CD4-positive, alpha-beta T cell (primary cell): ENCODE measurements at places on chromosomes 1 and 21. TPM values are rescaled to one million over a fixed set of nuclear protein-coding genes. Genes with fewer than 3 reads are reported as not detected.
A peak's percentile ranks its signal among the peaks of the same experiment; 100 is the strongest.

Gene AXDND1
- total RNA-seq, result 1.1 TPM

GRCh38 chr1:119086830-119087229 is 53.6 kb downstream of the WARS2 start:
- DNase-seq, result no peak

Gene DENND2C
- total RNA-seq, result 2.0 TPM

GRCh38 chr1:14137411-14138134 is 437.6 kb downstream of the PRDM2 start:
- DNase-seq, result no peak

DNA sequence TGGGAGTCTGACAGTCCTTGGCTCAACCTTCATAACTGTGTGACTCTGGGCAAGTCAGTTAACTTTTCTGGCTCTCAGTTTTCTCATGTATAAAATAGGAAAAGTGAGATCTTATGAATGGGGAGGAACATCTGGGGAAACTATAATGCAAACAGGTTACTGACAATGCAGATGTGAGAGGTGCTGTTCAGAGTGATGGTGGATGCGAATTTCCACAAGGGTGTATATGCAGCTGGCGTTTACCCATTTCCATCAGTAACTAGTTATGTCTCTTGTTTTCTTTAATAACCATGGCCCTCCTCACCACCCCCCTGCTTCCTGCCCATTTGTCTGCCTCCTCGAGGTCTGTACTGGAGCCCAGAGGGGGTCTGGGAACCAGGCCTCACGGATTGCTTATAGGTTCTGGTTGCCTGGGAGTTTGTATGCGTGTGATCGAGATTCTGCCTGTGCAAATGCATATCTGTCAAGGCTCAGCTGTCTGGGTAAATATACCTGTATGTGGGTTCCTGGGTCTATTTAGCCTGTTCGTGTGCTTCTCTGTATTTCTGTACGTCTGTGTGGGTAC is 44.4 kb downstream of the AHDC1 start:
- DNase-seq, result no peak

DNA sequence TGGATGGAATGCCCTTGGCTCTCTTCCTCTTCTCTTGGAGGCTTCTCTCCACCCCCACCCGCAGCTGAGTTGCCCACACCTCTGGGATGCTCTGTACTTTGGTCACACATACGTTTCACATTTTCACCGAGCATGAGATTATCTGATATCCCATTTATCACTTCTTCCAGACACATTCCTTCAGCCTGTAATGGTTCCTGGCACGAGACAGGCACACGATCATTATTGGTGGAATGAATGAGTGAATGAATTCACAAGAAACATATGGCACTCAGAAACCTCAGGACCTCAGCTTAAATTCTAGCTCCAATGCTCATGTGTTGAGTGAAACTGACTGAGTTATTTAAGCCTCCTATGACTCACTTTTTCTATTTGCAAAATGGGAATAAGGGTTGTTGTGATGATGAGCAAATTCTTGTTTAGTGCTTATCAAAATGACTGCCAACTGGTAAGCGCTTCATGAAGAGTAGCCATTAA is 242.7 kb upstream of the JUN start:
- no peak for DNase-seq

DNA sequence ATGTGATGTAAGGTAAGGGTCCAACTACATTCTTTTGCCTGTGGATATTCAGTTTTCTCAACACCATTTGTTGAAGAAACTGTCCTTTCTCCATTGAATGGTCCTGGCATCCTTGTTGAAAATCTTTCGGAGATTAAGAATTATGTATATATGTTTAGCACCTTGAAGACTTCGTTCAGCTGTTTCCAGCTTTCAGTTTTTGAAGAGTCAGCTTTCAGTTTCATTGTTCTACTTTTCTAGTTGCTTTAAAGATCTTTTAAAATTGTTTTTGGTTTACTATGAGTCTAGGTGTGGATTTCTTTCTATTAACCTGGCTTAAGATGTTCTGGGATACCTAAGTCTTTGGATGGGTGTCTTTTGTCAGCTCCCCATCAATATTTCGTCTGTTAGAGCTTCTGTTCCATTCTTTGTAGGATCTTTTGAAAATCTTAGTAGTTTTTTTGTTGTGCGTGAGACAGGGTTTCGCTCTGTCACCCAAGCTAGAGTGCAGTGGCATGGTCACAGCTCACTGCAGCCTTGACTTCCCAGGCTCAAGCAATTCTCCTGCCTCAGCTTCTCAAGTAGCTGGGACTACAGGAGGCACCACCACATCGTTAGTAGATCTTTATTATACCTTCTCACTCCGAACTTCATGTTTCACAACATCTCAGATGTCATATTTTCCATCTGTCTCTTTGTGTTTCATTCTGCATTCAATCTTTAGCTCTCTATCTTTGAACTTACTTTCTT is 353.5 kb upstream of the B3GALT2 start:
- peak; percentile 14 for DNase-seq

DNA sequence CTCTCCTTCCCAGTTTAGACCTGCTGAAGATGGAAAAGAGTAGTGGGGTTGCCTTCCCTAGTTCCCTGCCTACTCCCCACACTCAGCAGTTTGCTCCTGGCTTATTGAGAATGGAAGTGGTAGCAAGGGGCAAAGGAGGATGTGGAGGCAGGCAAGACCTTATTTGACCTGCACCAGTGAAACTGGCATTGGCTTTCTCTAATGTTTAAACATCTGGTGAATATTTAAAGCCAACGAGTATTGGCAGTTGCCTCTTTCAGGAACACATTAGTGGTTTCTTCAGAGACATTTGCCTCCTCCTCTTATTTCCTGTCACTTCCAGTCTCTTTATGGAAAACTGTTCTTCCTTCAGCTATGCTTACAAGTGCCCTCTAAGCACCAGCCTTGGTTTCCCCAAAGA is 62.4 kb upstream of the VAV3 start:
- no peak for DNase-seq

Gene RBM11
- 17.4 TPM for total RNA-seq

Gene OR2L2
- 0.22 TPM for total RNA-seq

- peak; percentile 60 for DNase-seq
These were observed 34.4 kb downstream of the MRPL39 start for GRCh38 chr21:25572861-25573310.

GRCh38 chr1:231636157-231636556 is 9.6 kb downstream of the DISC1 start:
- DNase-seq, result no peak

Gene MYOC
- total RNA-seq, result not detected

GRCh38 chr1:112298558-112298957 is 97.5 kb upstream of the CTTNBP2NL start:
- peak; percentile 4 for DNase-seq

Gene LRRC3
- 0.61 TPM for total RNA-seq

DNA sequence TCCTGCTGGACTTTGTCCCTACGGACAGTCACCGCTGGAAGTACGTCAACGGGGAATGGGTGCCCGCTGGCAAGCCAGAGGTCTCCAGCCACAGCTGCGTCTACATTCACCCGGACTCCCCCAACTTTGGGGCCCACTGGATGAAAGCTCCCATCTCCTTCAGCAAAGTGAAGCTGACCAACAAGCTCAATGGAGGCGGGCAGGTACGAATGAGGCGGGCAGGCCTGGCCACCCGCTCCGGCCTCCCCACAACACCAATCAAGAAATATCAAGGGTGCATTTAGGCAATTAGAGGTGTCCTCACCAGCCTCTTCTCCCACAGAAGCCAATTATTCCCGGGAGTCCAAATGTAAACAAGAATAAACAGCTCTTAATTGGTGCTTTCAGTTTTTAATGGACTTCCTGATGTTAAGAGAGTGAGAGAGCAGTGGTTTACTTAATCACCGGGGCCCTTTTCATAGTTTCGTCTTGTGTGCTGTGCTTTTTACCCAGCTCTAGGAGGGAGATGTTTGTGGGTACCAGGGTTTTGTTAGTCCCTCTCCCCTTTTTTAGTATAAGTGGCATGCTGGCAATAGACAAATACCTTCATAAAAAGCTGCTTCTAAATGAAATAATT is 10.7 kb downstream of the TBX19 start:
- DNase-seq, result no peak

- DNase-seq, result no peak
These were observed 6.2 kb downstream of the TACSTD2 start for GRCh38 chr1:58570817-58571216.

Gene TFF2
- total RNA-seq, result not detected

Gene ZNF593OS
- not detected for total RNA-seq

- peak; percentile 37 for DNase-seq
These were observed 32.4 kb downstream of the GNB1 start for GRCh38 chr1:1858382-1859086.

DNA sequence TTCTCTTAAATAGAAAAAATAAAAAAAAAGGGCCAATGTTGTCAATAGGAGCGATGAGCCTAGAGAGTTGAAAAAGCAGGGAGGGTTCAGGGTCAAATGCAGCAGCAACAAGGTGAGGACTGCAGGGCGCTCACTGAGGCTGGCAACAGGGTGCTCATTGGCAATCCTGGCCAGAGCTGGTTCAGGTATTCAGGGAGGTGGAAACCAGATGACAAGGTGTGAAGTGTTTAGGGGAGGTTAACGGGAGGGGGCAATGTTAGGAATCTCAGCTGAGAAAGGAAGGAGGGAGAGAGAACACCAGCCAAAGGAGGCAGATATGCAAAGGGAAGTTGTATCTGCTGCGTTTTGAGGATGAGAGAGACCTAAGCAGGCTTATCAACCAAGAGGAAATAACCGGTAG is 129.8 kb upstream of the DAB1 start:
- DNase-seq, result no peak

DNA sequence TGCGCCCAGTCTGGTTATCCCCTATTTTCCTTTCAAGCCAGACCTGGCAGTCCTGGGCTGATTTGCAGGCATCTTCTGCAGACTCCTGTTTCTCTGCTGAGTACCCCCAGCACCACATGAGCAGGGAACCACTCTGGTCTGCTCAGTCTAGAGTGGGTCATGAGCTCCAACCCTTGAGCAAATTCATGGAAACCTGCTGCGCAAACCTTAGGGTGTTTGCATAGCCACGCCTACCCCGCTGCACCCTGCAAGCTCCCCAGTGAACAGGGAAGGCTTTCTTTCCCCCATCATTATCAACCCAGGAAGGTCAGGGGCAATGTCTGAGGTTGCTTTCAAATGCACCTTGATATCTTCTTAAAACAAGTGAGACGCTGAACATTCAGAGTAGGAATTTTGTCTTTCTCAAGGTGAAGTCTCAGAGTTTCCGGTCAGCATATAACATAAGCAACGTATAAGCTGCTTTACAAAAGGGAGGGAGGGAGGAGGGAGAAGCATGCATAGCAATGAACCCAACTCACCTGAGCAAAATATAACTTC is 11.1 kb upstream of the KCNE1 start:
- no peak for DNase-seq

DNA sequence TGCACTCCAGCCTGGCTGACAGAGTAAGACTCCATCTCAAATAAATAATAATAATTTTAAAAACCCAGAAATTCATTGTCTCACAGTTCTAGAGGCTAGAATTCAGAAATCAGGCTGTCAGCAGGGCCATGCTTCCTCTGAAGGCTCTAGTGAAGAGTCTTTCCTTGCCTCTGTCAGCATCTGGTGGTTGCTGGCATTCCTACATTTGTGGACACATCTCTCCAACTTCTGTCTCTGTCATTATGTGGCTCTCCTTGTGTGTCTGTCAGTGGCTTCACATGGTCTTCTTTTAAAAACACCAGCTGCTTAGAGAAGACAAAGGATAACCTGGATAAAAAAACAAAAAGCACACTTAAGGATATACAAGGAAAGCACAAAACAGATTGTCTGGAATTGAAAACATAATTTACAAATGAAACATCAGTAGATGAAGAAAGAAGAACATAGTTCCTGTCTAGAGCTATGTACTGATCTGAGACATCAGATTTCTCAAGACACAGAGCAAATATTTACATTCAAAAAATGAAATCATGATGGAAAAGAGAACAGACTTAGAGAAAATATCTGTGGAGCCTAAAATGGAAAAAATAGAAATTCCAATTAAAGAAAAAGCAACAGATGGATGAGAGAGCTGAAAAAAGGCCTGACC is 32.7 kb upstream of the ASB17 start:
- DNase-seq, result no peak

DNA sequence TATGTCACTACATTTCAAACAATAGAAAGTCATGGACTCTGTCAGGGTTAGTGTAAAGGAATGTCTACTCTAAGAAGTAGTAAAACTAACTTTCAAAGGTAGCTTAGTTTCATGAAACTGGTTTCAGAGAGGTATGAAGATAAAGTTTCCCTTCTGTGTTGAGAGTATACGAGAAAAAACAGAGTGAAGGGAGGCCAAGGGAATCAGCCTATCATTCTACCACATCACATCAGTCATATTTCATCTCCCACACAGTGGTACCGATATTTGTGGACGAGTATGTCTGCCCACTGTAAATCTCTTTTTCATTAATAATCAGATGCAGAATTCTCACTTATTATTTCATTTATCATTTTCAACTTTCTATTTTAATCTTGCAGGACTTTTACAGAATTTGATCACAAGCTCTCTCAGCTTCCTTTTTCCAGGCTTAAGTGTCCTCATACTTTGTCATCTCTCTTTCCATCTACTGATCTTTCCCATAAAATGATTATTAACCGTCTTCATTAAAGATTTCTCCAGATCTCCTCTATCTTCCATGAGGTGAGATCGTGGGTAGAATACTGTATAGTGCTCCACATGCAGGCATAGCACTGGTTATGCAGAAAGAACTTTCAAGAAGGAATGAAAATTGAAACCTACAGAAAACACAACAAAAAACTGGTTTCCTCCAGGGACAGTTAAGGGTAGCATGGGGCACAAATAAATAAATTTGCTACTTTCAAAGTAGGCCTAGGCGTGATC is 11.5 kb upstream of the IFI16 start:
- DNase-seq, result no peak

Gene SPRR2B
- total RNA-seq, result not detected

Gene MAP3K21
- total RNA-seq, result 0.99 TPM

- no peak for DNase-seq
These were observed 306.2 kb downstream of the PTPRU start for GRCh38 chr1:29542548-29542947.

GRCh38 chr1:56868761-56869160 is 14.2 kb downstream of the C8A start:
- no peak for DNase-seq
